Immature natural killer cell (primary cell): ENCODE measurements at places on chromosomes 16 and 17. TPM values are rescaled to one million over a fixed set of nuclear protein-coding genes. Genes with fewer than 3 reads are reported as not detected.

- DNase-seq = no peak
Observed at GRCh38 chr16:638836-639235, 2.7 kb upstream of the METTL26 start.

DNA sequence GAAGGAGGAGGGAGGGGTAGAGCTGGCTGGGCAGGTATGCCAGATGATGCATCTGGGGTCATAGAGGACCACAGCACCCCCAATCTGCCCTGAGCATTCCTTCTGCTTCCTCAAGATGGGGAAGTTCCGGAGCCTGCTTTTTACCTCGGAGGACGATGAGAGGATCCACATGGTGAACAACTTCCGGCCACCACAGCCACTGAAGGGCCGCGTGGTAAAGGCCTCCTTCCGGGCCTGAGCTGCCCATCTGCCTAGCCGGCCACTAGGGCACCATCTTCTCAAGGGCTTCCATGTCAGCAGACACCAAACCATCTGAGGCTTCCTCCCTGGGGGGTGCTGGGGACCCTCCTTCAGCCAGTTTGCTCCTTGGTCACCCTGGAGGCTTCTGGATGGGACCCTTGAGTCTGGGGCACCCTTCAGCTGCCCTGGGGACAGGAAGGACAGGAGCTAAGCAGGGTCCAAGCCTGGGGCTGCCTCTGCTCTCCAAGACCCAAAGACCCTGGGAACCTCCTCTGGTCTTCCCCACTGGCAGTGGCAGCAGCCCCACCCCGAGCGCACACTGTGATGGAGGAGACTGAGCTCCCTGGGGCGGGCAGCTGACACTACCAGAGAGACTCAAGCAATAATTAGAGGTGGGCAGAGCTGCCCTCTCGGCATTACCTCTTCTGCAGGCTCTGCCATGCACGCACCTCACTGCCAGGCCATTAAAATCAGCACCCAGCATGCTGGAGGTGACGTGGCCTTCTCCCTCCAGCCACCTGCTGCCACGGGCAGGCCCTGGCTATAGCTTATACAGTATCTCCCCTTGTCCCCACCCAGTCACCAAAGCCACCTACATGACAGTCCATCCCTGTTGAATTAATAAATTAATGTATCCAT lies 9.3 kb downstream of the CA7 start:
- no peak for DNase-seq

- no peak for DNase-seq
Observed at GRCh38 chr16:72787130-72787513, 260.8 kb downstream of the ZFHX3 start.

The TOP2A gene
- 2.2 TPM for polyA plus RNA-seq

The GLP2R gene
- not detected for polyA plus RNA-seq

The RAP1GAP2 gene
- 2.5 TPM for polyA plus RNA-seq

The SLC6A2 gene
- polyA plus RNA-seq = not detected
